CD8-positive, alpha-beta memory T cell (primary cell): ENCODE measurements at places on chromosomes 7 and 10.

GRCh38 chr7:26759108-26759507 is 105.3 kb downstream of the SKAP2 start:
- DNase-seq, result no peak

DNA sequence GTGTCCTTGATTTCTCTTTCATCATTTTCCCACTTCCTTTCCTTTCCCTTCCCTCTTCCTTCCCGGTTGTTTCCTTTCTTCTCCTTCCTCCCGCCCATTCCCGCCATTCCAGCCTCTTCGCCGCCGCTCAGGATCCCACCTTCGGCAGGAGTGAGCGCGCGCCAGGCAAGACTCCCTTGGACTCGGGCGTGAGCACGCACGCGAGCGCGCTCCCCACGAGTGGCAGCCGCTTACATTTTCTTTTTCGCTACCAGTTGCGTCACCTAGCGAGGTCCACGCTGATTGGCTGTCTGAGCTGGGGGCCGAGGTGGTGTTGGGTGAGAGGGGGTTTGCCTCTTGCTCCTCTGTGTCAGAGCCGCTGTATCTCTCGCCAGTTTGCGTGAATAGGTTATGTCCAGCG is 11.8 kb downstream of the ZAN start:
- peak; percentile 54 for DNase-seq

DNA sequence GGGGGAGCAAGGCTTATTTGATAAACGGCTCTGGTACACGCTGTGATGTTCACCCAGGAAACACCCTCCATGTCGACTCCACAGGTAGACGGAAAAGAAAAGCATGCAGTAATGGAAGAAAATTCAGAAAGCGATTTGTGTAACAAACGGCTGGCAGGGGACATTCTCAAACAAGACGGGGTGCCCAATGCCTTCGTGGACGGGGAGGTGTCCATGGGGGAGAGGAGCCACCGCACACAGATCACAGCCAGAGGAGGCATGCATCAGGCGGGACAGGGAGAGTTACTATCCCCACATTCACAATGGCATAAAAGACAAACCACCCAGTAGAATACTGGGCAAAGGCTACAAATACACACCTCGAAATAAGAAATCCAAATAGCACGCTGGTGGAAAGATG is 20.1 kb downstream of the CNPY1 start:
- DNase-seq, result no peak

GRCh38 chr7:91288208-91288824 is 24.1 kb downstream of the FZD1 start:
- no peak for DNase-seq

DNA sequence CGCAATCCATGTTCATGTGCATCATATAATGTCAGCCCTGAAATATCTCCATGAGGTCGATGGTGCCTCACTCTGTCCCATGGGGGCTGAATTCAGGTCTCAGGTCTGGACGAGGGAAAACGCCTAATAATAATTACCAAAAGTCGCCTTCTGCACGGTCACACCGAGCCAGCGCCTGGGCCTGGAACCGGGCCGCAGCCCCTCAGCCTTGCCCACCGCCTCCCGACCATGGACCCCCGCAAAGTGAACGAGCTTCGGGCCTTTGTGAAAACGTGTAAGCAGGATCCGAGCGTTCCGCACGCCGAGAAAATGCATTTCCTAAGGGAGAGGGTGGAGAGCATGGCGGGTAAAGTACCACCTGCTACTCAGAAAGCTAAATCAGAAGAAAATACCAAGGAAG is 18.8 kb upstream of the KLRG2 start:
- DNase-seq, result no peak

GRCh38 chr7:149070372-149071125 is 20.0 kb downstream of the ZNF786 start:
- DNase-seq, result no peak

- DNase-seq, result no peak
Measured at GRCh38 chr10:122172361-122173008, 98.6 kb upstream of the BTBD16 start.

GRCh38 chr10:44263771-44264170 is 121.1 kb downstream of the CXCL12 start:
- DNase-seq, result no peak

GRCh38 chr10:109587366-109587765 is 335.9 kb downstream of the XPNPEP1 start:
- no peak for DNase-seq

DNA sequence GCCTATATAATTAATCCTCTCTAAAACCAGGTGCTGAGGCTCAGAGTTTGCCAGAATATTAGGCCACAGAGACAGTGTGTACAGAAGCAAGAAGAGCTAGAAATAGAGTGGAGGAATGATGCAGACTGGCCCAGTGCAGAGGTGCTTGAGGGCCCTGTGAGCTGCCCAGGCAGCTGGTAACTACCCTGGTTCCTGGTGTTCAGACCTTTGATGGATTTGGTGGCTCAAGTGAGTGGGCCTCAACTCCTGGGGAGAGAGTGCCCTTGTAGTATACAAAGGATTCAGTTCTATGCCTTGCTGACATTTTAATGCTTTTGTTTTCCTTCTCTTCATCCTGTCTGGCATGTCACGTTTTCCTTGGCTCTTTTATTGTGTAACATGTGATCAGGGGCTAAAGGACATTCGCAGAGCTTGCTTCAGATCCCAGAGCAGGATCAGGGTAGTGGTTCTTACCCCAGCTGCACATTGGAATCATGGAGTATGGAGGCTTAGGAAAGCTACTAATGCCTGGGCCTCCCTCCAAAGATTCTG is 20.0 kb downstream of the LRRC4 start:
- no peak for DNase-seq

DNA sequence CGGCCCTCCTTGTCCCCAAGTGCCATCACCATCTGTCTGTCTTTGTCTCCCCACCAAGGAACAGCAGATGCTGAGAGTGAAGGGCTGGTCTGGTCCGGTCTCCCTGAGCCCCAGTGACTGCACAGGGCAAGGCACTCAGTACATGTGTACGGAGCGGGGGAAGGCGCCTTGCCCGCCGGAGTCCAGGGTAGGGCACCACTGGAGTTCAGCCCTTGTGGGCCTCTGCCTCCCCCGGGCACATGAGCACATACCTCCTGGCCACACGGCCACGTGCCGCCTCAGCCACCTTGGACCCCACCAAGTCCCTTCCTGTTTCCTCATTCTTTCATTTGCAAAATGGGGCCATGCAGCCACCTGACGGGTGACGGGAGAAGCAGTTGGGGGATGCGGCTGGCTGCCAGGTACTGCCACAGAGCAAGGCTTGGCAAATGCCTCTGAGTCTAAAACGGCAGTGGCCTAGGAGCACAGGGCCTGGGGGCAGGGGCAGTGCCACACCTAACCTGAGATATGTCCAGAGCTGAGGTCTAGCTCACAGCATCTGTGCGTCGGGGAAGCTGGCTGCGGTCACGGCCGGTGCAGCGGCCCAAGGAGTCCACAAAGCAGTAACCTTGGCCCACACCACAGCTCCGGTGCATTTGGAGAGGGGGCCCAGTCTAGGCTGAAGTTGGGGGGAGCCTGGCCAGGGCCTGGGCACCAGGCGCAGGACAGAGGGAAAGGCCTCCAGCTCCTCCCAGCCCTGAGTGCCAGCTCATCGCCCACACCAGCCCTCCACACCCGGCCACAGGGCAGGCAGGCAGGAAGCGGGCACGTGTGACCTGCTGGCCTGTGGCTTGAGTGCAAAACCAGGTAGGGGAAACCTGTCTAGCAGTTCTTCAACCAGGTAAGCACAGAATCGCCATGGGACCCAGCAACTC is 5.2 kb downstream of the ADAP1 start:
- DNase-seq, result no peak

- DNase-seq, result no peak
Measured at GRCh38 chr10:18906636-18907035, 142.0 kb upstream of the MALRD1 start.

DNA sequence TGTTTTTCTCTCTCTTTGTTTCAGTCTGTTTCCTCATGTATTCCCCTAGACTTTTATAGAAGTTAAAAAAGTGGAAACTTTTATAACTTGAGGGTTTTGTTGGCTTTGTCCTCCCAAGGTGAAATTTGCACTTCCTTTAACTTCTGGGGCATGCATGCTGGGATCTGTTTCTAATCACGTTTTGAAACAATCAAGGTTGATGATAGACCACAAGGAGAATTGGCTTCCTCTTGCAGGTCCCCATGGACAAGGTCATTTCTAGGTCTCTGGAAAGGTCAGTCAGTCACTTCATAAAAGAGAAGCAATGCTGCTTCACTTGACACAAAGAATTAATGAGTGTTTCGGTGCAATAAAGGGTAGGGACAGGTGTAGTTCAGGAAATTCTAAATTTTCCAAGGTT is 811.8 kb upstream of the CELF2 start:
- DNase-seq, result no peak

GRCh38 chr10:122316224-122316884 is 45.3 kb downstream of the BTBD16 start:
- DNase-seq, result no peak

DNA sequence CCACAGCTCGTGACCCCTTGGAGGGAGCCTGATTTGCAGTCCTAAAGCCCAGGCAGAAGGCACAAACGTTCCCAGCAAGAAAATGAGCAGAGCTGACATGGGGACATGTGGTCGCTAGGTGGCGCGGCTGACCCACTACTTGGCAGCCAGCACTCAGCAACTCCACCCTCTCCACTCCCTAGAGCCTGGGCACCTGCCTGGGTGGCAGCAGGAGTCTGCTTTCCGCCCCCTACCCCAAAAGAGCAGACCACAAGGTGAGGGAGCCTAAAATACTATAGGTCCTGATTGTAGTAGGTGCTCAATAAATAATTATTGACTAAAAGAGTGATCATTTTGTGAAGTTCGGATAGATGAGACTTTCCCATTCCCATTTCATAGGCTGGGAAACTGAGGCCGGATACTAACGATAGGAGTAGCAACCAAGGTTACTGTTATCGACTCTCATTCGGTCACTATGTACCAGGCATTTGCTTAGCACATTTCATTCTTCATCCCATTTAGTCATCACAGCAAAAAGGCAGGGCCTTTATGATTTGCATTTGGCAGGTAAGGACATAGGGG is 57.4 kb downstream of the NEUROG3 start:
- DNase-seq, result peak; percentile 65

DNA sequence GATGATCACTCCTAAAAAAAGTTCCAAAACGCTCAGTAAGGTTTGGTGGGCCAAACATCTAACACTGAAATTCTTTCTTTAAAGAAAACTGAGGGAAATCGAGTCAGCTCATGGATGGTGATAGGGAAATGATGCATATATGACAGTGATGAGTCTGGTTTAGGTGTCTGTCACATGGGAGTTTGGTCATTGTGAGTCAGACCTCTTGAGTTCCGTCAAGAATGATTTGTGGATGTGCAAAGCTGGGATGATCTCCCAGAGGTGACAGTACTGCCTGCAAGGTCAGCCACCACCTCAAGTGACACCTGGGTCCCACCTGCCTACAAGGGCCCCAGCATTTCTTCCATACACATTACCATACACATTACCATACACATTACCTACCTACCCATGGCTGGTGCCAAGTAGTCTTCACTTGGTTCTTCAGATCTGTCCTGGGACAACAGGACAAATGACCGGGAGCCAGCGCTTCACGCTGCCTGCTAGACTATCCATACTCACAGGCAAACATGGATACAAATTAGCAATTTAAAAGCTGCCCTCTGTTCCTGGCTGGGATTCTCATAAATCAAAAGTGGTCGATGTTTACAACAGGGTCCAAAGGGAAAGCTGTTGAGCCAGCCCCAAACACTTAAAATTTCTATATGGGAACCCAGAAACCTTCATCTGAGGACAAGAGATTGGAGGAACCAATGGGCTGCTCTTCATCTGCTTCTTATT is 128.4 kb downstream of the ADAM12 start:
- no peak for DNase-seq

GRCh38 chr7:25087855-25088254 is 37.2 kb downstream of the CYCS start:
- no peak for DNase-seq

DNA sequence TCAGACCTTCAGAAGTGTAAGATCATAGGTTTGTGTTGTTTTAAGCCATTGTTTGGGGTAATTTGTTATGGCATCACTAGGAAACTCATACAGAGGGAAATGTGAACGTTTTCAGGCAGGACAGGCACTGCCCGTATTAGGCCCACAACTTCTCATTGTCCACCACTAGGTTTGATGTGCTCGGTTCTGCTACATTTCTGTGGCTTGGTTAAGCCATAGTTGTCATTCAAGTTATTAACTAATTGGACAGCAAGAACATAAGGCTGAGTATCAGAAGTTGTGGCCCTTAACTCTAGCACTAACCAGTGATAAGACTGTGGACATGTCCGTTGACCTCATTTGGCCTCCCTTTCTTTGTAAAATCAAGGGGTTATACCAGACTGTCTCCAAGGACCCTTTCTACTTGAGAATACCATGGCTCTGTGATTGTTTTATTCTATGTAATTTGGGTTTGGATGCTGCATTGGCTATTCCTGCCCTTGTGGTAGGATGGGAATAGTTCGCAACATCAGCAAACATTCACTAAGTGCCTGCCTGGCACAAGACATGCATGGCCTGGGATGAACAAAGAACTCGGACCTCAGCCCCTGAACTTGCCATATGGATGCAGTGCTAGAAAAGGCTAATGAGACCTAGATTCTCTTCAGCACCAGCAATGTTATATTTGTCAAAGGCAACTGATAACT is 85.7 kb downstream of the CCDC71L start:
- no peak for DNase-seq

DNA sequence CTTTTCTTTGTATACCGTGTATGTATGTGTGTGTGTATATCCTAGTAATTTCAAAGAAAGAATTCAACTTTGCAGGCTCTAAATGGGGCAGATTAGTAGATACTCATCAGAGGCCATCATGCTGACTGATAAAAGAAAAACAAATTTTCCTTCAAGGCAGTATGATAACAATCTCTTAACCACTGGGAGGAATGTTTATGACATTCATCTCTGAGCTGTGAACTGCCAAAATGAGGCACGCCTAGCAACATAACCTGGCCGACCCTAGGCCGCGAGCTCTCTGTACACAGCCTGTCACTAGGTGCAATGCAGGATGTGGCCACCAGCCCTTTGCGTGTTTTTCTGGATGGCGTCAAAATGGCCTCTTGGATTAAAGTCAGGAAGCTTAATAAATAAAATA is 343.7 kb upstream of the GALNT17 start:
- DNase-seq, result no peak

- DNase-seq, result no peak
Measured at GRCh38 chr10:10798102-10798863, 219.4 kb upstream of the CELF2 start.

DNA sequence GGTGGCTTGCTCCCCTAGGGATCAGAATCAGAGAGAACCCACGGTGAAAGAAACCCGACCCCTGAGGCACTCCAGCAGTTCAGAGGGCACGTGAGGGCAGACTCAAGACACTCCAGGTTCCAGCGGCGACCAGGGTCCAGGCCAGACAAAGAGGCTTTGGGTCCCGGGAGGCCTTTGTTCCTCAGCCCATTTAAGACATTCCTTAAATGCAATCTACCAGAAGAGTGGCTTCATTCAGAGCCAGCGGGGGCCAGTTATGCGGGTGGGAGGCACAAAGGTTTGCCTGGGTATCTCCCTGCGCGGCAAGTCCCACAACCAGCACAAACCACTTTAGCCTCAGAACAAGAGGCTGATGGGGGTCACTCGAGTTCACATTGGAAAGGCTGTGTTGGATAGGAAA is 53.6 kb downstream of the AFAP1L2 start:
- DNase-seq, result no peak

DNA sequence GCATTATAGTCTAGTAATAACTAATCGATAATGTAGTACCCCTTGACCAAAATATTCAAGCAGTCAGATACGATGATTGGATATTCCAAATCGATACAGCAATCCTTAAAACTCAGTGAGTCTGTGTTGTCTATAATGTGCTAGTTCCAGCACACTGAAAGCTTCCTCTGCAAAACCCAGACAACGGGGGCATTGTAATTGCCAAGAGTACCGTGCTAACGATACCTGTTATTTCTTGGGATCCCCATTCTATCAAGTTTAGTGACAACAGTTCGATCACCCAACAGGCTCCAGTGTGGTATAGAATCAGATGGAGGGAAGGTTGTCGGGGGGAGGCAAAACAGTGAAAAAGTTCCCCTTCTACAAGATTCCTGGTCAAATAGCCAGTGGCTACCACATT is 865 bp downstream of the ZNF438 start:
- DNase-seq, result no peak
